ENCODE measurements at places on chromosomes 5 and 9. TPM values are rescaled to one million over a fixed set of nuclear protein-coding genes. Genes with fewer than 3 reads are reported as not detected.

DNA sequence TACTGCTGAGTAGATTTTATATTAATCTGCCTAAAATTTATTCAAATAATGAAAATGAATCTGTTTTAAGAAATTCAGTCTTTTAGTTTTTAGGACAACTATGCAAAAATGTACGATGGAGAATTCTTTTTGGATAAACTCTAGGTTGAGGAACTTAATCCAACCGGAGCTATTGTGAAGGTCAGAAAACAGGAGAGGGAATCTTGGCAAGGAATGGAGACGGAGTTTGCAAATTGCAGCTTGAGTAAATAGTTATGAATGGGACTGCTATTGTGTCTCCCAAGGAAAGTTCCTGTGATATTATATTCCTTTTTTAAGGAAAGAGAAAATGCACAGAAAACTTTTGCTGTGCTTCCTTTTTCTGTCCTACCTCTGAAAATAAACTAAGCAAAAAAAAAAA is 67.9 kb downstream of the IQGAP2 start:
- no peak overlapping the region for H3K4me3 ChIP-seq
- DNase-seq, result no peak
- no peaks in the 10 kb centered on the region for H3K36me3 ChIP-seq

- peaks cover 3% of the 10 kb centered on the region for H3K27me3 ChIP-seq
- H3K27ac ChIP-seq, result peak within 1 kb of the TSS; percentile 77
- H3K36me3 ChIP-seq, result no peaks in the 10 kb centered on the region
- H3K4me1 ChIP-seq, result peaks cover 6% of the 10 kb centered on the region
- peak within 1 kb of the TSS; percentile 69 for H3K4me3 ChIP-seq
These were observed at the start of gene SVEP1 for GRCh38 chr9:110579034-110579861. TSS of gene SVEP1 (minus strand) at chr9:110579741. CDS start at chr9:110579543, 198 bp downstream.

DNA sequence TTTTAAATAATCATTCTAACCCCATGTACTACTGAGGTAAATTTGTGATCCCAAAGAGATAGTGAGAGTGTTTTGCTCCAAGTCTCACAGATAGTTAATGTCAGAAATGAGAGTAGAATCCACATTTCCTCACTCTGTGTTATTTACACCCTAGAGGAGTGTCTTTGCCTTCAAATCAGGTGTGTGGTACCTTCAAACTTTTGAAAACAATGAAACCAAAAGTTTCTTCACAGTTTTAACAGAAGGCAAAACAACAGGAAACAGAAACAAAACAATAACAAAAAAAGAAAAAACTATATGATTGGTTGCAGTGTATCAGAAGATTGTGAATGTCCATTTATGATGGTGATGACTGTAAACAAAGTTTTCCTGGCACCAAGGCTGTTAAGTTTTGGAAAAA is 85.9 kb downstream of the ERBIN start:
- H3K27me3 ChIP-seq, result no peaks in the 10 kb centered on the region
- DNase-seq, result no peak
- H3K4me1 ChIP-seq, result no peaks in the 10 kb centered on the region
- peaks cover 15% of the 10 kb centered on the region for H3K36me3 ChIP-seq
- H3K27ac ChIP-seq, result no peak overlapping the region

DNA sequence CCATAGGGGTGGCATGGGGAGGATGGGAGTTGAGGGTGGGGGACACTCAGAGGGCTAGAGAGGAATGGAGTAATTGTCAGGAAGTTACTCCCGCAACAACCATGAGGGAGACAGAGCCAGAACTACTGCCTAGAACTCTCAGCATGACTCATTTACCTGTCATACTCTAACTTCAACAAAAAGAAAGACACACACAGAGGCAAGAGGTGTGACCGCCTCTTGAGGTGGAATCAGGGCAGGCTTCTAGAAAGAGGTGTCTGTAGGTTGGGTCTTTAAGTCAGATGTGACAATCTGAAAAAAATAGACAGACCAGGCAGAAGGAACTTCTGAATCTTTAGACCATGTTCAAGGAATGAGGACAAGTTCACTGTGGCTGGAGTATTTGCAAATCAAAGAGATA is 73.4 kb downstream of the GABBR2 start:
- H3K27me3 ChIP-seq, result no peaks in the 10 kb centered on the region
- no peaks in the 10 kb centered on the region for H3K36me3 ChIP-seq
- no peak overlapping the region for H3K27ac ChIP-seq
- no peak overlapping the region for H3K4me3 ChIP-seq
- no peak for DNase-seq
- no peaks in the 10 kb centered on the region for H3K4me1 ChIP-seq

DNA sequence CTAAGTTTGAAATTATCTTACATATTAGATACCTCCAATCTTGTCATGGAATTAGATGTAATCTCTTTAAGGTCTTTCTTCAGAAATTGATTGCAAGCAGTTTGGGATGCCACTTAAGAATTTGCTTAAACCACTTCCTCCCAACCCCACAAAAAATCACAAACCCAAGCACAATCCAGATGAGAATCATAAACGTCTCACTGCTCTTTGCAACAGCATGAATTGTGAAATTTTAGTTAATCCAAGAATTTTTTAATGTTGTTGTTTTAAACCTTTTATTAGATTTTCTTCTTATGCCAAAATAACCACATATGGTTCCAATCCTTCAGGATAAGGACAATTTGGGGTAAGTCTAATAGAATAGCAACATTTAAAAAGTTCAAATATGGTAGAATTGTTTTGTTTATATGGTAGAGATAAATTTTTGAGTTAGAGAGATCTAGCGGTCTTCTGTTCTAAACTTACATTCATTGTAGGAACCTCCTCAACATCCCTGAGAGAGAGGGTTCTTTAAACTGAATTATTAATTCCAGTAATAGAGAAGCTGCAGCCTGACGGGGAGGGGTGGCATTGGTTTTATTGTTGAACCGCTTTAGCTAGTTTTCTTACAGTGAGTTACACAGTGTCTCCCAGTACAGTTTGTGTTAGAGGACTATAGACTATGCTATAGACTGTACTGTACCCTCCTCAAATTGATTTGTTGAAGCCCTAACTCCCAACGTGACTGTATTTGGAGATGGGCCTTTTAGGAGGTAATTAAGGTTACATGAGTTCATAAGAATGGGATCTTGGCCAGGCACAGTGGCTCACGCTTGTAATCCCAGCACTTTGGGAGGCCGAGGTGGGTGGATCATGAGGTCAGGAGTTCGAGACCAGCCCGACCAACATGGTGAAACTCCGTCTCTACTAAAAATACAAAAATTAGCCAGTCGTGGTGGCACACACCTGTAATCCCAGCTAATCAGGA is 24.8 kb upstream of the IL6ST start:
- H3K27ac ChIP-seq, result no peak overlapping the region
- H3K4me1 ChIP-seq, result no peaks in the 10 kb centered on the region
- H3K4me3 ChIP-seq, result no peak overlapping the region
- H3K27me3 ChIP-seq, result no peaks in the 10 kb centered on the region

TMCO6 gene
- total RNA-seq, result 234 TPM

KIF4B gene
- not detected for total RNA-seq

PCDHGB5 gene
- total RNA-seq, result 1.2 TPM

Data from cardiac muscle cell (in vitro differentiated cells and primary cell).